ENCODE measurements at places on chromosomes 16 and 17. TPM values are rescaled to one million over a fixed set of nuclear protein-coding genes. Genes with fewer than 3 reads are reported as not detected.

DNA sequence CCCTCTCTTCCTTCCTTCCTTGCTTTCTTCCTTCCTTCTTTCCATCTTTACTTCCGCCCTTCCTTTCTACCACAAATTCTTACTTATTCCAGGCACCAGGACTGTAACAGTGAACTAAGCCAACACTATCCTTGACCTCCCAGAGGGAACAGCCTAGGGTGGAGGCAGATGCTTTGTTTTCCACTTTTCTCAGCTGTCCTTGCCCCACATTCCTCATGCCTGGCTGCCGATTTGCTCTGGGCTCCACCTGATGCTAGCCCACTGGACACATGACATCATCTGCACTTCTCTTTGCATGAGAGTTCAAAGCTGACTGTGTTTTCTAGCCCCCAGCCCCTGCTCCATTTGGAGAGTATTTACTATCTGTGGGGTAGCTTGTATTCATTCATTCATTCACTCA, 283.0 kb downstream of the MAF start:
- DNase-seq = no peak

GRCh38 chr16:5605404-5605803, 507.8 kb upstream of the EEF2KMT start:
- DNase-seq = no peak

Gene USP31
- 6.7 TPM for total RNA-seq

Gene MYH2
- 0.72 TPM for total RNA-seq

Gene MAP2K3
- total RNA-seq = 20.9 TPM

GRCh38 chr16:68920349-68920748, 77.0 kb downstream of the TANGO6 start:
- no peak for DNase-seq

DNA sequence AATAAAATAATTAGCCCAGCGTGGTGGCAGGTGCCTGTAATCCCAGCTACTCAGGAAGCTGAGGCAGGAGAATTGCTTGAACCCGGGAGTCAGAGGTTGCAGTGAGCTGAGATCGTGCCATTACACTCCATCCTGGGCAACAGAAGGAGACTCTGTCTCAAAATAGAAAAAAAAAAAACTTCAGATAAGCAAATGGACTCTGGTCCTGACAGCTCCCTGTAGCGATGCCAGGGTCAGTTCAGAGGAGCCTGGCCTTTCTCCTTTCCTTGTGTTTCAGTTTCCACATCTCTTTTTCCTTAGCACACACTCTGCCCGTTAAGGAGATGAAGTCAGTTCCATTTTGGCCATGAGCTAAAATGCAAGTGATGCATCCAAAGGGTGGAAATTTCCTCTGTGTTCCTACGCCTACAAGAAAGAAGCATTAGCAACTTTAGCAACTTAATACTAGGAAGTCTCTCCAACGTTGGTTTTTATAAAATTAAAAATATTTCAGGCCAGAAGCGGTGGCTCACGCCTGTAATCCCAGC, 11.6 kb upstream of the GRB2 start:
- no peak for DNase-seq

Gene ABCC6
- 0.96 TPM for total RNA-seq

Gene ARRB2
- total RNA-seq = 3.1 TPM

GRCh38 chr17:82615084-82616020, 32.9 kb downstream of the WDR45B start:
- DNase-seq = no peak

GRCh38 chr16:1381612-1382406, 30.1 kb downstream of the GNPTG start:
- no peak for DNase-seq

Gene TUBB3
- 63.3 TPM for total RNA-seq

Gene PLEKHG4
- 20.9 TPM for total RNA-seq
